T-helper 2 cell (primary cell): ENCODE measurements at places on chromosomes 11 and 22.

DNA sequence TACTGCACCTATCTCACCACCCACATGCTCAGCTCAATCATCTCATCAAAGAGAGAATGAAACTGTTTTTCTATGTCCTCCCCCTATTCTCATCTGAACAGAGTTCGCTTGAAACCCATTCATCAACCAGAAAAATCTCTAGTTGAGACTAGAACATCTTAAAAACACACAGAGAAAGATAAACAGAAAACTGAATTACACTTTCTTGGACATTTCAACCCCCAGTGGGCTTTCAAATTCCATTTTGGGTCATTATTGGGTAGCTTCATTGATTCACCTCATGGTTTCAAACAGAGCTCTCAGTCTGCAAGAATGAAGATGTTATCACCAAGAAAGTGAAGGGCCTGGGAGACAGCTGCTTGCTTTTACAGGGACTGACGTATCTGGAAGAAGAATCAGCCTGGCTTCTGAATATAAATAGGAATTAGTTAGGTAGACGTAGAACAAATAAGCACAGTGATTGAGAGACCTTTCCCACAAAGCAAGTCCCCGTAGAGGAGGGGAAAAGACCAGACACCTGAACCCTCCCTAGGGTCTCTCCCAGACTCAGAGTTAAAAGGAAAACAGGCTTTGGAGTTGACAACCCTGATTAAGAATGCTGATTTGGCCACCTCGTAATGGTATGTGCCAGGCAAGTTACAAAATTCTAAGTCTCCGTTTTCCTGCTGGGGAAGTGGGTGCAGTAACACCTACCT, 155.7 kb downstream of the BBOX1 start:
- DNase-seq = no peak

DNA sequence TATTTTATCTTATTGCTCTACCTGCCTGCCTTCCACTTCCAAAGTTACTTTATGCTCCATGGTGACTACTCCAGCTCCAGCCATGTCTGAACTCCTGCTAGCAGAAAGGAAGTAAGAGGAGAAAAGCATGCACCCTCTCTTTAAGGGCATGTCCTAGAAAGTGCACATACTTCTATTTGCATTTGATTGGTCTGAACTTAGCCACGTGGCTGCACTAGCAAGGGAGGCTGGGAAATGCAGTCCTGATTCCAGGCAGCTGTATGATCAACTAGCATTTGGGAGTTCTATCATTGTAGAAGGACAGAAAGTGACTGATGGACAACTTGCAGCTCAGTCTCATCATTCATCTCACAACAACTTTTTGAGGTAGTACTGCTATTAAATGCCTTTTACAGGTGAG, 515.7 kb downstream of the BUD13 start:
- no peak for DNase-seq

- DNase-seq = no peak
Measured at GRCh38 chr11:43898574-43898973, 17.9 kb downstream of the ALKBH3 start.

- no peak for DNase-seq
Measured at GRCh38 chr11:78030429-78031325, 7.6 kb upstream of the KCTD14 start.

DNA sequence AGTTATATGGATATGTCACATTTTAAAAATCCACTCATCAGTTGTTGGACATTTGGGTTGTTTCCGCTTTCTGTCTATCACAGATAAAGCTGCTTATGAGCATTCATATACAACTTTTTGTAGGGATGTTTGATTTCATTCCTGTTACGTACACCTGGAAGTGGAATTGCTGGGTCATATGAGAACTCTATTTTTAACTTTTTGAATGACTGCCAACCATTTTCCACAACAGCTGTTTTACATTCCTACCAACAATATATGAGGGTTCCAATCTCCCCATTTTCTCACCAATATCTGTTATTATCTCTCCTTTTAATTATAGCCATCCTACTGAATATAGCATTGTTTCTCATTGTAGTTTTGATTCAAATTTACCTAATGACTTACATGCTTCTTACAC, 172.0 kb downstream of the UVRAG start:
- no peak for DNase-seq
